Glutamatergic neuron (in vitro differentiated cells): ENCODE measurements at places on chromosomes 3 and 15. TPM values are rescaled to one million over a fixed set of nuclear protein-coding genes. Genes with fewer than 3 reads are reported as not detected.

- peak overlapping the region; percentile 9 for H3K27ac ChIP-seq
- H3K4me1 ChIP-seq: peaks cover 10% of the 10 kb centered on the region
Observed at GRCh38 chr3:48952510-48953118, 34.0 kb downstream of the ARIH2 start.

GRCh38 chr3:137008131-137008530 lies 50.3 kb downstream of the IL20RB start:
- no peak overlapping the region for H3K27ac ChIP-seq
- H3K36me3 ChIP-seq: peaks cover 5% of the 10 kb centered on the region
- H3K4me1 ChIP-seq: peaks cover 6% of the 10 kb centered on the region
- H3K27me3 ChIP-seq: peaks cover 3% of the 10 kb centered on the region
- H3K4me3 ChIP-seq: no peak overlapping the region
- no peak for DNase-seq

Gene GATM
- total RNA-seq: 51.2 TPM

- no peaks in the 10 kb centered on the region for H3K36me3 ChIP-seq
- H3K4me3 ChIP-seq: no peak overlapping the region
- DNase-seq: no peak
- no peaks in the 10 kb centered on the region for H3K4me1 ChIP-seq
- H3K27me3 ChIP-seq: no peaks in the 10 kb centered on the region
Observed at GRCh38 chr3:25690768-25691533, 26.2 kb upstream of the TOP2B start.

Gene PLA2G4E
- total RNA-seq: 1.0 TPM

Gene KIF7
- 9.3 TPM for total RNA-seq

GRCh38 chr3:189573004-189573403 lies 58.2 kb upstream of the TP63 start:
- no peaks in the 10 kb centered on the region for H3K36me3 ChIP-seq
- no peaks in the 10 kb centered on the region for H3K4me1 ChIP-seq

Gene REC114
- total RNA-seq: not detected

Gene FANCD2
- total RNA-seq: 7.0 TPM

DNA sequence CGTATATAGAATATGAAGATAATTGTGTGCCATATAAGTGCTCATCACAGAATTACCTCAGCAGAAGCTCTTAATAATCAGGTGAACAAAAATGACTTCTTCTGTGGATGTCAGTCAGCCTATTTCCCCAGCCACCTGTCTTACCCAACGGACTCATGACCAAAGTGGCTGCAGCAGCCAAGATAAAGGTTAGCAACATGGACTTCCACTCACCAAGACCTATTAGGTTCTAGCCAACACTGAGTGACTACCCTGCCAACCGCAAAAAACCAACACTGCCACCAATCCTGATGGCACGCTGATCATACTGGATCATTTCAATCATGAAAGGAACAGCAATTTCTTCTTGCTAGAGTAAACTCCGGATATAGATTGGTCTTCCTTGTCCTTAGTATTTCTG lies 12.1 kb downstream of the SEC11A start:
- H3K27ac ChIP-seq: no peak overlapping the region
- DNase-seq: no peak
- H3K4me3 ChIP-seq: no peak overlapping the region
- H3K36me3 ChIP-seq: no peaks in the 10 kb centered on the region

GRCh38 chr3:159796226-159796625 lies 192.4 kb upstream of the IL12A start:
- no peaks in the 10 kb centered on the region for H3K27me3 ChIP-seq
- no peak overlapping the region for H3K4me3 ChIP-seq
- DNase-seq: no peak
- no peak overlapping the region for H3K27ac ChIP-seq
- H3K4me1 ChIP-seq: peaks cover 4% of the 10 kb centered on the region

- no peak for DNase-seq
- peak overlapping the region; percentile 55 for H3K27ac ChIP-seq
- peaks cover 47% of the 10 kb centered on the region for H3K4me1 ChIP-seq
- H3K36me3 ChIP-seq: no peaks in the 10 kb centered on the region
- no peak overlapping the region for H3K4me3 ChIP-seq
Observed at GRCh38 chr3:127546554-127546953, 44.0 kb downstream of the TPRA1 start.

Gene NPAP1
- total RNA-seq: 0.07 TPM

GRCh38 chr15:41774882-41775417 lies 666 bp downstream of the MAPKBP1 start:
- H3K4me1 ChIP-seq: peaks cover 21% of the 10 kb centered on the region
- no peaks in the 10 kb centered on the region for H3K36me3 ChIP-seq
- H3K27ac ChIP-seq: peak overlapping the region; percentile 95
- DNase-seq: no peak

DNA sequence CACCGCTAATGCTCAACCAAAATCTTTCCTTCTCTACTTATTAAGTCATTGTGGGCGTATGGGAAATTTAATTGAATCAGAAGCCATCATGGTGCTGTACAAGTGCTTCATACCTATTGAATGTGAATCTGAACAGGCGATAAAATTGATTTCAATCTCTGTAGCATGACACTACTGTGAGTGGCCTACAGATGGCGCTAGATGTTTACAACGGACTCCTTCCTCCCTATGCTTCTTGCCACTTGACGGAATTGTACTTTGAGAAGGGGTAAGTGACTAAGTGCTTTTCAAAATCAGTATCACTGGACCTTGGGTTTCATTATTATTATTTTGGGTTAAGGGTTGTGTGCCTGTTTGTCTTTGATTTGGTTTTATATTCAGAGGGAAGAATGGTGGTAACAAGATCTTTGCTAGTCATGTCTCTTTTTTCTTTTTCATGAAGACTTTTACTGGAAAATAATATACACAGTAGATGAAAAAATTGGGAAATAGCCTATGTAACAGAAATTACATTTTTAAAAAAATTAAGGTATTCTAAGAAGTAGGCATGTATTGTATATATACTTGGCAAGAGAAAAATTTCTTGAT lies 35.4 kb downstream of the ACP3 start:
- peaks cover 2% of the 10 kb centered on the region for H3K4me1 ChIP-seq
- H3K27ac ChIP-seq: no peak overlapping the region
- no peaks in the 10 kb centered on the region for H3K27me3 ChIP-seq
- H3K36me3 ChIP-seq: no peaks in the 10 kb centered on the region
- no peak overlapping the region for H3K4me3 ChIP-seq
- DNase-seq: peak; percentile 73

- peaks cover 10% of the 10 kb centered on the region for H3K27me3 ChIP-seq
- H3K36me3 ChIP-seq: peaks cover under 1% of the 10 kb centered on the region
- H3K4me1 ChIP-seq: peaks cover 13% of the 10 kb centered on the region
- H3K4me3 ChIP-seq: no peak overlapping the region
- DNase-seq: no peak
Observed at GRCh38 chr3:12870942-12871341, 29.6 kb upstream of the RPL32 start.

DNA sequence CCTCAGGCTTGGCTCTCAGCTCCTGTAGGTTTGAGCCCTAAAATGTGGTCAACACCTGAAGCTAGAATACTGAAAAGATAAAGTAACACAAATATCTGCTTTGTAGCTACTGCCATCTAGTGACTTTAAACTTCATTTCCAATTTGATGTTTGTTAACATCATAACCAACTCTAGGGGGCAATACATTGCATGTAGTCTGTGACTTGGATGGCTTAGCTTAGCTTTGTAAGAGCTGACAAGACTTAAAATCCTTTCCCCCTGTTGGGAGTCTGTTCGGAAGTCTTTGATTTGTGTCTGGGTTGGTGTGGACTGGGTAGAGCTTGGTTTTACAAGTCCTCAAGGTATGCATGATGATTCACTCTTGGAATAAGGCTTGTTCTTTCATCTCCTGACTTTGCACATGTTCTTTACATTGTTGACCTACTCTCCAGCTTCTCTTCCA lies 51.7 kb downstream of the SCN11A start:
- no peaks in the 10 kb centered on the region for H3K27me3 ChIP-seq
- DNase-seq: no peak
- H3K4me1 ChIP-seq: no peaks in the 10 kb centered on the region
- H3K4me3 ChIP-seq: no peak overlapping the region
- H3K27ac ChIP-seq: no peak overlapping the region

DNA sequence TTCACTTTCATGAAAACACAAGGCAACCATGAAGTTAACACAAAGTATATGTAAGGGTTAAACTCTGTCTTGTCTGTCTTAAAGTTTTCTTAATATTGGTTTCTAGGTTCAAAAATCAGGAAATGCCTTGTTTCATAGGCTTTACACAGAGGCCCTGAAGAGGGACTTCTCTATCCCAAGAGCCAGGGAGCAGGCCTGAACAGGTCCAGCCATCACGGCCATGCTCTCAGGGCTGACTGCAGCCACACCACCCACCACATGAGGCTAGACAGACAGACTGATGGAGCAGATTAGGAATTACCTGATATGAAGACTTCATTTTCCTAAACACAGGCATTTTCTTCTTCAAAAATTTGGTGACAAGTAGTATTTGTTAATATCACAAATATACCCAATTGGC lies 502.9 kb downstream of the GABRG3 start:
- H3K36me3 ChIP-seq: no peaks in the 10 kb centered on the region
- no peak for DNase-seq
- no peaks in the 10 kb centered on the region for H3K4me1 ChIP-seq

DNA sequence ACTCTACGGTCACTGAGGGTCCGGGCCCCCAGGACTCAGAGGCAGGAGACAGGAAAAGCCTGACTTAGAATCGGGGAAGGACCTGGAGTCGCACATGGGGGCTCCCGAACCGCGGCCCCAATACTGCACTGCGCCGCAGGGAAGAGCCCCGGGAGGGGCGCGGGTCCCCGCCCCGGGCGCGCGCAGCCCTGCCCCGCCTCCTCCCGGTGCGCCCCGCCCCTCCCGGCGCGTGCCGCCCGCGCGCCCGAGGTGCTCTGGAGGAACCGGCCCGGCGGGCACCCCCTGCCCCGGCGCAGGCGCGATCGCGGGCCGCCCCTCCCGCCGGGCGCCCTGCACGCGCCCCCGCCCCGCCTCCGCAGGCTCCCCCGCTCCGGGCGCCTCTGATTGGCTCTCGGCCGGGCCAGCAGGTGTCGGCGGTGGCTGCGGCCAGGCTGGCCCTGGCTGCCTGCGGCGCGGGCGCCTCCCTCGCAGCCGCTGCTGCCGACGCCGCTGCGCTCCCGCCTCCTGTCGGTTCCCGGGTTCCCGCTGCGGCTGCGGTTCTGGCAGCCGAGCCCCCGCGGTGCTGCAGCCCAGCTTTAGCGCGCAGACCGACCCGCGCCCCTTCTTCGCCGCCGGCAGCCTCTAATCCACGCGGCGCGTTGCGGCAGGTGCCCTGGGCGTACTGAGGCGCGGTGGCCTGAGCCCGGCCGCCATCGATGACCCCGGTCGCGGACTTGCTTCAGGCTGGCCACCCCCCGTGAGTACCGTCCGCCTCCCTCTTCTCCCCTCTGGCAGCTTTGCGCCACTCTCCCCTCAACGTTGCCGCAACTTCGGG lies at the start of gene MYRIP:
TSS of gene MYRIP (plus strand) at position 429 of the 814 bp plus-strand sequence. CDS start 91,208 bp downstream, outside the sequence.
- DNase-seq: peak; percentile 84
- peaks cover 16% of the 10 kb centered on the region for H3K27me3 ChIP-seq
- H3K36me3 ChIP-seq: no peaks in the 10 kb centered on the region
- H3K27ac ChIP-seq: peak within 1 kb of the TSS; percentile 77
- peaks cover 17% of the 10 kb centered on the region for H3K4me1 ChIP-seq
- peak within 1 kb of the TSS; percentile 95 for H3K4me3 ChIP-seq

Gene CCR2
- total RNA-seq: not detected

GRCh38 chr3:73955494-73956070 lies 330.8 kb upstream of the PDZRN3 start:
- H3K27ac ChIP-seq: no peak overlapping the region
- no peaks in the 10 kb centered on the region for H3K36me3 ChIP-seq
- peaks cover 4% of the 10 kb centered on the region for H3K4me1 ChIP-seq
- no peak for DNase-seq
- H3K4me3 ChIP-seq: no peak overlapping the region
- H3K27me3 ChIP-seq: no peaks in the 10 kb centered on the region

GRCh38 chr3:42544492-42545283 lies 37.1 kb downstream of the SEC22C start:
- DNase-seq: no peak
- no peak overlapping the region for H3K27ac ChIP-seq
- no peaks in the 10 kb centered on the region for H3K36me3 ChIP-seq
- H3K27me3 ChIP-seq: peaks cover 7% of the 10 kb centered on the region

Gene DAZL
- 0.51 TPM for total RNA-seq

Gene RBP2
- not detected for total RNA-seq

DNA sequence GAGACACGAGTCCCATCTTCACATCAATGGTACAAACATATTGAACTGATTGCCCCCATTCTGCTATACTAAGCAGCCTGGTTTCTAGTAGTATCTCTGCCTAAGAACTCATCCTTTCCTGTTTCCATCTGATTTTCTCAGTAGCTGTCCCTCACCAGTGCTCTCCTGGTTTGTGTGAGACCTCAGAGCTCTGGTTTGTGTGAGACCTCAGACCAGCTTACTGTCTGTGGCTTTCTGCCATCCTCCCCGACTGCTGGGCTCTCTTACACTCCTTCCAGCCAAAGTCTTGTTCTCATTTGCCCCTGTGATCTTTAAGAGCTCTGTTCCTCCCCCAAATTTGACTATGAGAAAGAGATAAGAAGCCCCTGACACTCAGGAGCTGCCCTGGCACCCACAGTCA lies 41.1 kb upstream of the NEDD4 start:
- no peak overlapping the region for H3K27ac ChIP-seq
- peaks cover 4% of the 10 kb centered on the region for H3K36me3 ChIP-seq
- no peak for DNase-seq

DNA sequence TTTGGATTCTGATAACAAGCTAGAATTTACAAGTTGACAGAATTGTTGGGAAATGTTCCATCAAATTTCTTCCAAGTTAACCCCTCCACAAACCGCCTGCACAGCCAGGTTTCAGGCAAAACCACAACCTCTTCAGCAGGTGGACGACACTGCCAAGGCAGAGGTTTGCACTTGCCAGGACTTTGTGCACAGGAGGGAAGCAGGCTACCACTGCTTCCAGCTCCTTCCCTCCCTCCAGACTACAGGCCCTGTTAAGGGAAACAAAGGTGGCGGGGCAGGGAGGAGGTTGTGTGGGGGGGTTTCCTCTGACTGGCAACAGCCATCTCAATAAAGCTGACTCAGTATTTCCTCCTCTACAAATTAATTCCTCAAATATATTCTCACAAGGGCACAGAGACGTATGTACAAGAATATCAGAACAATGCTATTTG lies 42.2 kb downstream of the TBC1D2B start:
- no peak overlapping the region for H3K4me3 ChIP-seq
- H3K27me3 ChIP-seq: peaks cover 7% of the 10 kb centered on the region
- H3K4me1 ChIP-seq: peaks cover 32% of the 10 kb centered on the region
- H3K27ac ChIP-seq: no peak overlapping the region

- H3K4me3 ChIP-seq: no peak overlapping the region
- H3K27me3 ChIP-seq: no peaks in the 10 kb centered on the region
- H3K27ac ChIP-seq: no peak overlapping the region
- H3K4me1 ChIP-seq: no peaks in the 10 kb centered on the region
- DNase-seq: no peak
Observed at GRCh38 chr15:23013681-23014080, 25.7 kb downstream of the TUBGCP5 start.

DNA sequence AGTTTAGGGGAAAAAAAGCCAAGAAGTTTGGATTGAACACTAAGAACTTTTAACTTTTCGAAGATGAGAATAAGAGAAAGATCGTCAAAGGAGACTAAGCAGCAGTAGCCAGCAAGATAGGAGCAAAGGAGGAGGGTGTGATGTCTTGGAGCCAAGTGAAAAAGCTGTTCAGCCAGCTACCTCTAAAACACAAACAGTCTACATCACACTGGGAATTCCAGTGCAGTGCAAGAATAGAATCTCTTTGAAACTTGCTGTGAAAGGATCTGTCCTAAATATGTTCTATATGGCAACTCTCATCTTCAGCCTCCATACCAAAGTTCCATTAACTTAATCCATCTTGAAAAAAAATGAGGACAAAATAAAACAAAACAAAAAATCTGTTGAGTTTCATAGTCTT lies 541.5 kb downstream of the MAGI1 start:
- H3K4me3 ChIP-seq: peak overlapping the region; percentile 68
- peaks cover 36% of the 10 kb centered on the region for H3K4me1 ChIP-seq
- peaks cover 3% of the 10 kb centered on the region for H3K36me3 ChIP-seq
- DNase-seq: no peak
- H3K27ac ChIP-seq: peak overlapping the region; percentile 99
- peaks cover 3% of the 10 kb centered on the region for H3K27me3 ChIP-seq

Gene GHSR
- total RNA-seq: not detected
